K562 (cell line): ENCODE measurements at places on chromosomes 3 and 15. TPM values are rescaled to one million over a fixed set of nuclear protein-coding genes. Genes with fewer than 3 reads are reported as not detected.

GRCh38 chr15:55695432-55695831 is 47.5 kb downstream of the PRTG start:
- DNase-seq, result no peak

Gene DOCK3
- total RNA-seq, result 0.02 TPM in 2 replicates

DNA sequence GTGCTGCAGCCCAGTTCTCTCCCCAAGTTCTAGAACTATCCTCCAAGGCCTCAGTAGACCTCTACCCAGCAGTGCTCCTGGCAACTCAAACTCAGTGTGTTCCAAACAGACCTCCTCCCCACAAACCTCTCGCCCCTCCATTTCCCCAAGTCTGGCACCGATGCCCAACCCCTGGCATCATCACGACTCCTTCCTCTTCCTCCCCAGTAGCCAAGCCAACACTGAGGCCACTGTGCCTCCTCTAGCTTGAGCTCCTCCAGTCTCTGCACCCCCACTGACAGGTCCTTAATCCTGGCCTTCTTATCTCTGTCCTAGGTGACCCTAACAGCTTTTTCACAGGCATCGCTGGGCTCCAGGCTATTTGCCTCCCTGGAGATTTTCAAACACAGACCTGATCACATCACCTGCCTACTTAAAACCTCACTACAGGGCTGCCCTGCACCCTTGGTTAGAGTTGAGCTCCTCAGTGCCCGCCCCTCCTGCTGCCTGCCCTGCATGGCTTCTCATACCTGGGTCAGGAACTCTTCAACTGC is 6.8 kb downstream of the ARPIN start:
- no peak for DNase-seq

DNA sequence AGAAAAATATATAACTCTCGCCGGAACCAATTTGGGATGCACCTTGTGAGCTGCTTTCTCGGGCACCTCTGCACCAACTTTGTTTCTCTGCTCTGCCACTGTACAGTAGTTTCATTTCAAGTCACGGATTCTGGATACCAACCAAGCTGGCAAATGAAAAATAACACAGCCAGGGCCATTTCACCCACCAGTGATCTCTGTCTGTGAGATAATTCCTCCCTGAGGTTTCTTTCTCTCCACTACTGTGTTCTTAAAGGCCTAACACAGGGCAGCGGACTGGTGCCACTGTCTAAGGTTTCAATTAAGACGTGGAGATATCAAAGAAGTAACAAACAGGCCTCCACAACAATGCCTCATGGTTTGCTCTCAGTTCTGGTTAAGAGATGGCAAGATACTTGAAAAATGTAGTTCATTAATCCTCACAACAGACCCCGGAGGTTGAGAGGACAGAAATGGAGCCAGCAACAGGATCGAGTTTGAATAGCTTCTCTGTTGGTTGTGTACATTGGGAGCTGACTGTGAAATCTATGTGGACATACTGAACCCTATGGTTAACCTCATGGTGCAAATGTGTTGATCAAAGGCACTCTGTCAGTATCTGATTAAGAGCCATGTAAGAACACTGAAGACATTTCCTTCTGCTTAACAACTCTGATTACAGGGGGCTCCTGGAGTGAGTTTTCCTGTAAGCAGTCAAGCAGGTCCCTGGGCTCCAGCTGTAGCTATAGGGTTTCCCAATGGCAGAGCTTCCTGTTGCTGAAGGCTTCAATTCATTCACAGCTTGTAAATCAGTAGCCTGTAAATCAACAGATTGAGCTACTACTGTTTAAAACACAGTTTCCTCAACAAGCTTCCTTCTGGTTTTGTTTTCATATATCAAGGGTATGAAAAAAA is 470.5 kb downstream of the EPHA3 start:
- no peak for DNase-seq

- no peak for DNase-seq
Measured at GRCh38 chr3:40281995-40282394, 27.5 kb upstream of the EIF1B start.

DNA sequence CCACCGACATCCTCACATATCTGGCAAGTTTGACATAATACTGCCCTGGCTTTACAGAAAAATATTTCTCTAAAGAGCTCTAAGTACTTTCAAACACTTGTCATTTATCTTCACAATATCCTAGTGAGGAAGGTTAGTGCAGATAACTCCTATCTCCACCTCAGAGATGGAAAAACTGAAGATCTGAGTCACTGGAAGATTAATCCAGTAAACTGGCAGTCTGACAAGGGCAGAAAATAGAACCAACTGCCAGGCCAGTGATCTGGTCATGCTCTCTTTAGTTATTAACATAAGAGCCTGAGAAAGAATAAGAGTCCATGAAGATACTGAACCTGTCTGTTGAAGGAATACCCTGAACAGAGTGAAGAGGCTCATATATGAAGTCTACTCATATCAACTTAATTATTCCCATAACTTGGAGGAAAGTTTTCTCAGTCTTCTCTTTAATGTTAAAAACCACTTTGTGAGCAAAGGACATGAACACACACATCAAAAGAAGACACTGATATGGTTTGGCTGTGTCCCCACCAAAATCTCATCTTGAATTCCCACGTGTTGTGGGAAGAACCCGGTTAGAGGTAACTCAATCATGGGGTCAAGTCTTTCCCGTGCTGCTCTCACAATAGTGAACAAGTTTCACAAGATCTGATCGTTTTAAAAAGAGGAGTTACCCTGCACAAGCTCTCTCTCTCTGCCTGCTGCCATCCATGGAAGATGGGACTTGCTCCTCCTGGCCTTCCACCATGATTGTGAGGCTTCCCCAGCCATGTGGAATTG is 61.4 kb downstream of the GOLIM4 start:
- no peak for DNase-seq
